Activated naive CD8-positive, alpha-beta T cell treated with anti-CD3 and anti-CD28 coated beads for 36 hours (primary cell): ENCODE measurements at places on chromosomes 6 and 20. TPM values are rescaled to one million over a fixed set of nuclear protein-coding genes. Genes with fewer than 3 reads are reported as not detected.
A peak's percentile ranks its signal among the peaks of the same experiment; 100 is the strongest.

Gene PCMT1
- total RNA-seq, result 96.0 TPM

Gene EMILIN3
- not detected for total RNA-seq

Gene THBS2
- total RNA-seq, result not detected

- peaks cover 9% of the 10 kb centered on the region for H3K4me1 ChIP-seq
- no peak overlapping the region for H3K4me3 ChIP-seq
- no peak overlapping the region for H3K27ac ChIP-seq
- H3K27me3 ChIP-seq, result peaks cover 13% of the 10 kb centered on the region
- H3K36me3 ChIP-seq, result no peaks in the 10 kb centered on the region
Measured at GRCh38 chr6:163985710-163986109, 571.2 kb downstream of the QKI start.

DNA sequence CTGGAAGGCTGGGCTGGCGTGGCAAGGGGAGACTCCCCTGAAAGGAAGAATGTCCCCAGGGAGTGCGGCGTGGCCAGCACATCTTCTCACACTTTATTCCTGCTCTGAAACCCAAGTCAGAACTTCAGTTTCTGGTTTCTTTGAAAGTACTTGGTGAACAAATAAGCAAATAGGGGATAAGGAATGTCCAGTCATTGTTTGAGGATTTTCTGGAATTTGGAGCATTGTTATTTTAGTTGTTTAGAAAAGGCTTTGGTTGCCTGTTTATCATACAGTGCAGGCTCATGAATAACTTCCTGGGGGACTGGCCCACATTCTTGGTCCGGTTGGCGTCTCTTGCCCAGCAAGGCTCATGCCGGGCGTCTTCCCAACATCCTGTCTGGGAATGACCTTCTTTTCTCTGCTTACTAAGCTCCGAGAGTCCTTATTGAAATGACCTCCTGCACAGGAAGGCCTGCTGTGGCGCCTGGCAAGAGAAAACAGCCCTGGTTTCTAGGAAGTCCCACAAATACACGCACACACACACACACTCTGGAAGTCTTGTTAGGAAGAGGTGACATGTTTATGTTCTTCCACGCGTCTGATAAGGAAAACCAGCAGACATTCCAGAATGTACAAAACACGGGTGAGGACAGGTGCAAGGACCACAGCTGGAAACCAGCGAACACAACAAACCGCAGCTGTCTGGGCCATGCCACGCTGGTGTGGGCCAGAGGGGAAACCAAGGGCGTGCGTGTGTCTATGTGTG, 71.9 kb downstream of the TMEM170B start:
- no peak for DNase-seq
- no peaks in the 10 kb centered on the region for H3K4me1 ChIP-seq
- H3K36me3 ChIP-seq, result no peaks in the 10 kb centered on the region
- no peak overlapping the region for H3K4me3 ChIP-seq
- H3K27ac ChIP-seq, result no peak overlapping the region

DNA sequence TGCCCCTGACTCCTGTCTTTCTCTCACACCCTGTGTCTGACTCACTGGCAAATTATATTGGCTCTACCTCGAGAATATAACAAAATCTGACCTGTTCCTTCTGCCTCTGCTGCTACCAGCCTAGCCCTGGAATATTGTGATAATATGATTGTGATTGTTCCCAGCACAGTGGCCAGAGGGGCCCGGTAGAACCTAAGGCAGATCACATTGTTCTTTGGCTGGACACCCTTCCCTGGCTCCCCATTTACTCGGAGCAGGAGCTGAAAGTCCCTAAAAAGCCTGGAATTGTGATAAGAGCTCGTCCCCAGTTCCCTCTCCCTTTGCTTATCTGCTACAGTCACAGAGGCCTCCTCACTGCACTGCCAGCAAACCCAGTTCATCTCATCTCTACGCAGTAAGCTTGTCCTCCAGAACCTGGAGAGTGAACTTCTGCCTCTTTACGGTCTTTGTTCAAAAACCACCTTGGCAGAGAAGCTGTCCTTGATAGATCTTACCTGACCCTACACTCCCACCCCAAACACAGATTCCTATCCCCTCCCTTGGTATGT, 21.8 kb downstream of the SERPINB6 start:
- H3K36me3 ChIP-seq, result peaks cover 30% of the 10 kb centered on the region
- no peaks in the 10 kb centered on the region for H3K27me3 ChIP-seq
- no peak overlapping the region for H3K4me3 ChIP-seq
- H3K27ac ChIP-seq, result no peak overlapping the region
- no peak for DNase-seq
- H3K4me1 ChIP-seq, result peaks cover 16% of the 10 kb centered on the region

GRCh38 chr6:35294308-35294945, 3.2 kb upstream of the DEF6 start:
- H3K4me1 ChIP-seq, result peaks cover 17% of the 10 kb centered on the region
- H3K27me3 ChIP-seq, result no peaks in the 10 kb centered on the region
- peaks cover 18% of the 10 kb centered on the region for H3K36me3 ChIP-seq
- no peak overlapping the region for H3K27ac ChIP-seq

DNA sequence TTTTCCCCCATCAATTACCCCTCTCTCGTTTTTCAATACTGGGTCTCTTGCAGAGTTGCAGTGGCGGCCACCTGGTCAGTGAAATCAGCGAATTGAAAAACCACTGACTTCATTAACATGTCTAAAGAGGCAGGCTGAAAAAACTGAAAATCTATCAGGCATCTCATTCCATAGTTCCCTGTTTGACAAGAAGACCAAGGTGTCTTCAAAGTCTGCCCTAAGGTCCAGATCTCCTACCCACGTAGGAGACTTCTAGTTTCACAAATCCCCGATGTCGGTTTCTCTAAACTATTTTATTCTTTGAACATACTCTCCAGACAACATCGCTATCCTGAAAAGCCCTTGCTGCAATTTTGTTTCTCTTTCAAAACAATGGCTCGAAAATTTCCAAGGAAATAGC, 796 bp upstream of the TUBB start:
- H3K4me1 ChIP-seq, result peaks cover 53% of the 10 kb centered on the region
- H3K27me3 ChIP-seq, result peaks cover 12% of the 10 kb centered on the region
- H3K36me3 ChIP-seq, result peaks cover 71% of the 10 kb centered on the region
- peak overlapping the region; percentile 100 for H3K27ac ChIP-seq
- no peak for DNase-seq
- peak overlapping the region; percentile 97 for H3K4me3 ChIP-seq

- peaks cover 9% of the 10 kb centered on the region for H3K27me3 ChIP-seq
- no peak for DNase-seq
- H3K4me3 ChIP-seq, result no peak overlapping the region
- H3K4me1 ChIP-seq, result peaks cover 33% of the 10 kb centered on the region
- H3K27ac ChIP-seq, result no peak overlapping the region
Measured at GRCh38 chr6:104604685-104605084, 255.0 kb downstream of the HACE1 start.
